ENCODE measurements at places on chromosomes 7 and 10.

GRCh38 chr10:86350897-86351296 lies 15.7 kb downstream of the GRID1 start:
- DNase-seq, result no peak

DNA sequence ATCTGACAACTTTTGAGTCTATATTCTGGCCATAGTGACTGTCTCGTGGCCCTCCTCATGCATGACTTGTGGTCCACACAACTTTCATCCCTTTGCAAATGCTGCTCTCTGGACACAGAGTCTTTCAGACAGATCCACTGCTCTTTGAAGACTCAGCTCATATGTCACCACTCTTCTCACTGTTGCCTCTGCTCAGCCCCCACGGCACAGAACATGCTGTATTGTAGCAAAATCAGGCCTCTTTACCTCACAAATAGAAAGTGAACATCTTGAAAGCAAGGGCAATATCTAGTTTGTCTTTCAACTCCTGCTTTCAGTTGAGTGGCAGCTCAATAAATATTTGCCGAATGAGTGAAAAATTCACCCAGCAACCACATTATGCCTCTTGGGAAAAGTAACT lies 443.5 kb downstream of the NRG3 start:
- no peak for DNase-seq

- DNase-seq, result no peak
Measured at GRCh38 chr7:132666071-132666773, 90.0 kb upstream of the PLXNA4 start.

DNA sequence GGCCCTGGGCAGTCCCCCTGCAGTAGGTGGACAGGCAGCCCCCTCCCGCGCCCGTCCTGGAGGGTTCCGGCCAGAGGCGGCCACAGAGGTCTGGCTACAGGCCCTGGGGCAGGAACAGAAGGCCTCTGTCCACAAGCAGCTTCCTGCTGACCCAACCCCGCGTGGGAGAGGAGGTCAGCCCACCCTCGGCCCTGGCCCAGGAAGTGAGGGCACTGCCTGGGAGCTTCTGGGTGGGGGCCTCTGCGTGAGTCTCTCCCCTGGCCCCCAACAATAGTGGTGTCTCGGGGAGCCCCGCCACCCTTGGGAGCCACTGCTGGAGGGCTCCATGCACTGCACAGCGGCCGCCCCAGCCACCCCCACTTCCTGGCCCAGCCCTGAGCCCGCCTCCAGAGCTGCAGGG lies 4.7 kb downstream of the MICALL2 start:
- peak; percentile 70 for DNase-seq

- DNase-seq, result peak; percentile 52
Measured at GRCh38 chr7:1853431-1853985, 183.4 kb downstream of the ELFN1 start.

DNA sequence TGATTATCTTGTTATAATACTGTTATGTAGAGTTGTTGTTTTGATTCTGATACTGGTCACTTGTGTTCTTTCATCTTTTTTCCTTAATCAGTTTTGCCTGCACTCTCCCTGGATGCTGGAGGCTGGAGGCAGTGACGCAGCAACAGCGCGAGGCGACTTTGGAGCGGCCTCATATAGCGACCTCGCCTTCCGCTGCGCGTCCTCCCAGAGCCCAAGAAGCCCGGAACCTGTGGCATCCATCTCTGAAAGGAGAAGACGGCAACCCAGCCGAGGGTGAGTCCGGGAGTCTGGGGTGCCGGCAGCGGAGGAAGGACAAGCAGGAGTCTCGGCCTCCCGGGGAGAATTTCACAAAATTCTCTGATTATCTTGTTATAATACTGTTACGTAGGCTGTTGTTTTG lies 161.2 kb downstream of the ZNF33B start:
- DNase-seq, result no peak

DNA sequence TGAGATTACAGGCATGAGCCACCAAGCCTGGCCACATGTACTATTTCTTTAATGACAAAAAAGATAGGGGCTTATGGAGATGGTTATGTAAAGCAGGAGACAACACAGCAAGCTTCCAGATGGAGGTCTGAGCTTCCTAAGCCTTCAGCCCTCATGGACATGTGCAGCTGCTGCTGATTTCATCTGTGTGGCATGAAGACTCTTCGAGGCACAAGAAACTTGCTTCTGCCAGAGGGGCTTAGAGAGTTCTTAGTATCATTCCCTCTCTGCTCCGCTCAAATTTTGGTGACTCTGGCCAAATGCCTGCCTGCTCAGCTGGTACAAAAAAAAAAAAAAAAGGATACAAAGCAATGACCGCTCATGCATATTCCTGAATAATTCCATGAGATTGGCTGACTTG lies 552.5 kb downstream of the TYW1 start:
- peak; percentile 67 for DNase-seq

GRCh38 chr7:122430710-122431109 lies 126.2 kb upstream of the FEZF1 start:
- DNase-seq, result no peak

DNA sequence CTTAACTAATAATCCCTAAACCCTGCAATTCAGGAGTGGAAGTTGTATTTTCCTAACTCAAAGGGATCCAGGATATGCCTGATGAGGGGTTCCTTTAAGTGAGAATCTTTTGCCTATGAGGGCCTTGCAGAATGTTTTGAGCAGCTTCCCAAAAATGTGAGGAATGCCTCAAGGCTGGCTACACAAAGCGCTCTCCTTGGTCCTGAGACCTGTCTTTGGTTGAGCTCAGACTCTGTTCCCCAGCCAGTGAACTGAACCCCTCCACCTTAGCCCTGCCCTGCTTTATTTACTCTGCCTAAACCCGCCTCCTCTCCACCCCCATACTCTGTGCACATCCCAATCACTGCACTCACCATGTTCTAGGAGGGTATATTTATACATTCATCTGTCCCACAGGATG lies 108.6 kb downstream of the NRCAM start:
- peak; percentile 23 for DNase-seq

DNA sequence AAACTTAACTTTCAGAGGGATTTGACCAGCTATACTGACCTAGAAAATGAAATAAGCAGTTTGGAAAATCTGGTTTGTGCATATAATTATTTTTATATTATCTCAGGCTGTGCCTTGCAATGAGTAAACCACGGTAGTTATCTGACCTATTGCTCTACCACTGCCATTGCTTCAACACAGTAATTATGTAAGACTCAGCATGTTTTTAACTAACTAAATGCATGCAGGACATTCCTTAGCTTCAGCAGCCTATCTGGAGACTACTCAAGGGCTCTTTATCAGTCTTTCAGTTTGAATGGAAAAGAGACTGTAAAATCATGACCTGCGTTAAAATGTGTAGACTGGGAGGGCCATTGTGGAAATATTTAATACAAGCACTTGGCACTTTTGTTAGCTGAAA lies 22.5 kb downstream of the CHN2 start:
- no peak for DNase-seq

- DNase-seq, result no peak
Measured at GRCh38 chr7:126398285-126398684, 854.5 kb downstream of the GRM8 start.

DNA sequence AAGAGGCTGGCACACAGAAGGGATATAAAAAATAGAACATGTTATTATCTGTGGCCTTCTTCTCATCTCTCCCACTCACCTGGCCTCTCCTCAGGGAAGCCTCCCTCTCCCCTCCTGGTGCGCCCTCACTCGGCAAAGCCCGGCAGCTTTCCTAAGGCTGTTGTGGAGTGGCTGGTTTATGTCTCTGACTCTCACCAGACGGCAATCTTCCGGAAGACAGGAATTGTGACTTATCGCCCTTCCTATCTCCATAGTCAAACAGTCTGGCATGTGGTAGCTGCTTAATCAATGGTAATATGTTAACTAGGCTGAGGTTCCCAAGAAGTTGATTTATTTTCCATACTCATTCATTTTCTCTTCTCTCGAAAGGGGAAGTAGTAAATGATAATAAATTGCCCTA lies 78.7 kb downstream of the ATXN7L1 start:
- DNase-seq, result no peak

- no peak for DNase-seq
Measured at GRCh38 chr10:127563718-127564553, 14.8 kb downstream of the NPS start.

- DNase-seq, result no peak
Measured at GRCh38 chr10:27188897-27189296, 33.7 kb downstream of the MASTL start.

DNA sequence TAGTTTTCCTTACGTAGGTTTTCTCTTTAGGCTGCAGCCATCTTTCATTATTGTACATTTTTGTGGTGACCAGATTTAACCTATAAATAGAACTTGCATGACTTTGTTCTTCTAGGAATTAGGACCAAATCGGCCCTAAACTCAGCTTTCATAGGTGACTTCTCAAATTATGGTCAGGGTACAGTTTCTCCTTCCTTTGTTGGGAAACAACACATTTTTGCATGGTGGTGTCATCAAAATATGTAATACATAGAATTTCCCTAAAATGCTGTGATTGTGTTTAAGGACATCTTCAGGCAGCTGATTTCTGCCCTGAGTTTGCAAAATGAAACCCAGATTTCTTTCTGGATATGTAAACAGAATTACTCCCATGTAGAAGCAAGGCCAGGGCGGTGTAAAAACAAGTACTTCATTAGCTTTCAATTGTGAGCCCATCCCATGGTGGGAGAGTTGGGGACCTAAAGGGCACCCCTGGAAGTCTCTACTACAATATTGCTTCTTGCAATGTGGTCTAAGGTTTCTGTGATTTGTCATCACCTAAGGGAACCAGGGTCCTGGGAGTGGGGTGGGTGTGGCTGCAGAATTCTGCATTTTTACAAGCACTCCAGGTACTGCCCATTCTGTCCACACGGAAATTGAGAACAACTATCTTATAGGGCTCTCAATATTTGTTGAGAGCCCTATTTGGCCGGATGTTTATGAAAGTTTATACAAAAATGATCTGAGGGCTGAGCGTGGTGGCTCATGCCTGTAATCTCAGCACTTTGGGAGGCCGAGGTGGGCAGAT lies 121.0 kb upstream of the FAM171A1 start:
- DNase-seq, result no peak

DNA sequence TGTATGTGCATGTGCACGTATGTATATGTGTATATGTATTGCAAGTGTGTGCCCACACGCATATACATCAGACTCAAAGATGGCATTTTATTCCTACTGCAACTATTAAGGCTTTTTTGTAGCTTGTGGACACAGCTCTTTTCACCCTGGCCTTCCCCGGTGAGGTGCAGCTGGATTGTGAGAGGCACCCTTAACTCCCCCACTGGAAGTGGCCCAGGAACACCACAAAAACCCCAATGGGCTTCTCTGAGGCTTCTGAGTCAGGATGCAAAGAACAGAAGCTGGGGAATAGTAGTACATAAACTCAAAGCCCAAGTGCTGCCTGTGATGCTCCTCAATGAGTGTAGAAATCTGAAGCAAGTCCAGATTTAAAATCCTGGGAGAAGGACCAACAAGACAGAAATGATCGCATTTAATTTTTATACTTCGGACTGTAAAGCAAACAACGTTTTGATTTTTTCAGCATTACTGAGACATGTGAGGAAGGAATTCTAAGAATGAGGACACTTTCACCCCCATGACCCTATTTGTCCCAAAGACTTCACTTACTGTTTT lies 369.2 kb upstream of the MGMT start:
- DNase-seq, result no peak

DNA sequence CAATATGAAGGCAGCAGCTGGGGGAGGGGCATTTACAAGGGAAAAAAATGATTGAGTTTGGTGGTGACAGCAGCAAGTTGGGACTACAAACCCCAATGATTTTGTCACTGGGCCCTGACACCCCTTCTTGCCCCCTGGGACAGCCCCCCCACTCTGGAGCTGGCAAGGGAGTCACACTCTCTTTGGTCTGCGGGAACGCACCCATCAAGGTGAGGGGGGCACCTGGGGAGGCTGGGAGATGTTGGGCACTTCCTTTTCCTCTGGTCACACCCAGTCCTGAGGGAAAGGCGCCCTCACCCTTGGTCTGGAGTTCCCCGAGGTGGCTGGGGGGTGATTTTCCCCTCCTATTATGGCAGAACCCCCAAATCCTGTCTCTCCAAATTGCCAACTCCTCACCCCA lies 24.4 kb downstream of the EPHB4 start:
- DNase-seq, result no peak

DNA sequence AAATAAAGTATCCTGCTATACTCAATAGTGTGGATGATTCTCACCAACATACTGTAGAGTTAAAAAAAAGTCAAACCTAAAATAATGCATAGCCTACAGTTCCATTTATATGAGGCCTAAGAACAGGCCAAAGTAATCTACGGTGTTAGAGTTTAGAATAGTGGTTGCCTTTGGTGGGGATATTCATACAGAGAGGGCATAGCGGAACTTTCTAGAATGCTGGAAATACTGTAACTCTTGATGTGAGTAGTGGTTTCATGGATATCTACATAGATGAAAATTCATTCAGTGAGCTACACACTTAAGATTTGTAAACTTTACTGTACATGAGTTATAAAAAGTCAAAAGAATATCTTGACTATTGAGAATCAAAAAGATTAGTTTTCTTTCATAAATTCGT lies 349.9 kb upstream of the NFE2L3 start:
- DNase-seq, result no peak

- DNase-seq, result peak; percentile 33
Measured at GRCh38 chr7:20351901-20352300, 21.2 kb downstream of the ITGB8 start.

DNA sequence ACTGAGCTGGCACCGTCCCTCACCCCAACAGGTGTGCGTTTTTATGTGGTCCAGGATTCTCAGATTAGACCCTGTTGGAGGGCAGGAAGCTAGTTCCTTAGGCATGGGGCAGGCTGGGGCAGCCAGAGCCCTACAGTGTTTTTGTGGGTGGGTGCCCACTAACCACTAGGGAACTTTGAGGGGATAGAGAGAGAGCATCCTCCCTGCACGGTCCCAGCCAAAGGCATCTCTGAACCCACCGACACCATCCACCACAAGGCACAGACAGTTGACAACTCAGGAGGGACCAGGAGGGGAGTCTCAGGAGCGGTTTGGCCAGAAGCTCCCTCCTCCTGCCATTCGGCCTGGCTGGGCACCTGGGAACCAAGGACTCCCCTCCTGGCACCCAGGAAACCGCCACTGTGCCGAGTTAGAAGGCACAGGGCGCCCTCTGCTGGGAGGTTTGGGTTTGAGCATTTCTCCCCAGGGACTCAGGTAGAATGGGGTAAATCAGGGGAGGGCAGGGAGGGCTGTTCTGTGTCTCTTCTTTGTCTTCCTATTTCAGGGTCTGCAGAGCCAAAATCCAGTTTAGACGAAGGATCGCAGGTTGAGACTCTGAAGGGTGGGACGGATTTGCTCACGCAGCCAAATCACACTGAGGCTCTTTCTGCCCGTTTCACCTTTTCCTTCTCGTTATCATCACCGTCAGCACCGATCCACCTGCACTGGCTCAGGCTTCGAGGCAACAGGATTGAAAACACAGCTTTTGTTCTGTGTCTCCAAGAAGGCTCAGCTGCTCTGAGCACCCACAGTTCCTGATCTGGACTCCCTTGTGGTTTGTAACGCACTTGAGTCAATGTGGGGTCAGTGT lies 84.8 kb upstream of the COL13A1 start:
- DNase-seq, result no peak

All from femur (tissue), 1 donor.